ENCODE measurements at places on chromosomes 6 and 20.

- DNase-seq = no peak
These were observed 8.6 kb upstream of the HECA start for GRCh38 chr6:139126255-139126654.

- DNase-seq = no peak
These were observed 213.7 kb downstream of the CDKAL1 start for GRCh38 chr6:20747991-20748390.

- no peak for DNase-seq
These were observed 9.2 kb downstream of the ADAM33 start for GRCh38 chr20:3672547-3673171.

DNA sequence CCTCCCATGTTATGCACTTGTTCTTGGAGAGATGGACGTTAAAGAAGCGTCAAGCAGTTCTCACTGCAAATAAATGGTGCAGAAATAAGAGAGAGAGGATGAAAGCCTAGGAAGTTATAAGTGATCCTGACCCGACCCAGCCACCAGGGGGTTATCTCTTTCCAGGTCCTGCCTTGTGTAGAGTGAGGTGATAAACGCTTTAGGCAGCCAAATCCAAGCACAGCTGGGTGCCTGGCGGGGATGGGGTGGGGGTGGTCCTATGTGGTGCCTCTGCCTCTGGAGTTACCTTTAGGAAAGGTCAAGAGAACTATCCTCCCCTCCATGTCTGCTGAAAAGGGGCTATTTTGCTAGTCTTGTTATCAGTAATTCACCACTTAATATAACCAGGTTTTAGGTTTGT lies 9.2 kb upstream of the TFAP2A start:
- DNase-seq = no peak

DNA sequence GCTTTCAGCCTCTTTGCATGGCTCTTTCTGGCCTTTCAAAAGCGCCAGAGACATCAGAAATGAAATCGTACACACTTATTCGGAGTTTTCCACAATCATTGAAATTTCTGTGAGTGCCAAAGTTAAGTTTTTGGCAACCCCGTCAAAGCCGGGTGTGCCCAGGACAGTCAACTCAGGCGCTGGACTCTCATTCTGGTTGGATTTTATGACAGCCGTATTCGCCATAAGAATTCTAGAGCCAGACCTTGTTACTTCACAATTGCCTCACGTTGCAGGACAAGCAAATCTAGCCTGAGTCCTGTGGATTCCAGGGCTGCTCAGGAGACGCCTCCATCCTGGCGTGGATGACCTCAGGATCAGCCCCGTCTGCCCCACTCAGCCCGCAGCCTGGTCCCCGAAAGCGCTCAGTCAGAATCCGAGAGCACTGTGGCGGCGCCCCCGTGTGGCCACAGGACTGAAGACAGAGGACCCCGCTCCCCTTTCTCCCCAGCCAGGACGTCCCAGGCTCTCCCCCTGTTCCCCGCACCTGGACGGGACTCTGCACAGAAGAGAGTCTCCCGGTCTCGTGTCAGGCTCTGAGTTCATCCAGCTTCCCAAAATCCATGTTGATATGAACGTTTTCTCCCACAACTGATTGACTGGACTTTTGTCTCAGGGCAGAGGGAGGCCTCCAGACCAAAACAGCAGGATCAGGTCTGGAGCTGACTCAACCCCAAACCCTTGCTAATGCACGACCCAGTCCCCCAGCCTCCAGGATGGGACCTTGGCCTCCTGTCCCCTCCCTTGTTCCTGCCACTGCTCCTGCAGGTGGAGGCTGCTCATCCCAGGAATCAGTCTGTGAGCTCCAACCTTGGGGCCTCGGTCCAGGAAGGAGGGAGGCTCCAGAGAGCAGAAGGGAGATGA lies 38.2 kb downstream of the MICA start:
- DNase-seq = peak; percentile 4

DNA sequence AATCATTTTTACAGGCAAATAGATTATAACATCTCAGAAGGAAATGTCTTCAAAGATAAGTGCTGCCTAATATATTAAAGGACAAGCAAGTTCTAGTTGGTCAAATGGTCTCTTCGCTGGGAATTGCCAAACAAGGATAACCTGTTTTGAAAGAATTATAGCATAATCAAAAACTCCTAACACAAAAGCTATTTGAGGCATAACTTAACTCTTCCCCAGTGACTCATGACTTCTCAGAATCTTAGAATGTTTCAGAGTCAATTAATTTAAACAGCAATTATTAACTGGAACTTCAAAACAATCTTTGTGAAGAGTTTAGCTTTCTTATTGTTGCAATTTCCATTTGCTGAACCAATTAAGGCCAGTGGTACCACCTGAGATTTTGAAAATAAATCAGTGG lies 126.6 kb downstream of the MTFR2 start:
- DNase-seq = no peak

DNA sequence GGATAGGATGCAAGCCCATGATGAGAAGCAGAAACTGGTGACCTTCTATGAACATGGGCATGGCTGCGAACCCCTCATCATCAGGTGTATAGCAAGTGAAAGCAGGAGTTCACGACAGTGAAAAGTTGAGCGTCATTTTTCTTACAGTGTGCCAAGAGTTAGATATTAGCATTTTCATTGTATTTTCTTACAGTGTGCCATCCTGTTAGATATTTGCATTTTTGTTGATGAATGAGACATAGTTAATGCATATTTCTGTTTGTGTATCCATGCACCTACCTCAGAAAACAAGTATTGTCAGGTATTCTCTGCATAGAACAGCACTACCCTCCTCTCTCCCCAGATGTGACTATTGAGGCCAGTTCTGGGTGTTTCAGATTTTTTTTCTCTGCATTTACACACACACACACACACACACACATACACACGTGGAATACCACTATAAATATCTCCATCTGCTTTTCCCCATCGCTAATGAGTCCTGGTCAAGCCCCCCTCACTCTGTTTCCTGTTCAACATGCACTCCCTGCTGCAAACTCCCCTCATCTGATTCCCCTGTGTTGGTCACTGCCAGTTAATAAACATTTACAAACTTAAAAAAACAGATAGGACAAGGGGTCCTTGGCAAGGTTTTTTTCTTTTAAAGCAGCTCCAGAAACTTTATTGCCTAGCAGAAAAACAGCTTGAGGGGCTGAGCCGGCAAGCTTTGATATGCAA lies 41.7 kb downstream of the PLN start:
- no peak for DNase-seq

DNA sequence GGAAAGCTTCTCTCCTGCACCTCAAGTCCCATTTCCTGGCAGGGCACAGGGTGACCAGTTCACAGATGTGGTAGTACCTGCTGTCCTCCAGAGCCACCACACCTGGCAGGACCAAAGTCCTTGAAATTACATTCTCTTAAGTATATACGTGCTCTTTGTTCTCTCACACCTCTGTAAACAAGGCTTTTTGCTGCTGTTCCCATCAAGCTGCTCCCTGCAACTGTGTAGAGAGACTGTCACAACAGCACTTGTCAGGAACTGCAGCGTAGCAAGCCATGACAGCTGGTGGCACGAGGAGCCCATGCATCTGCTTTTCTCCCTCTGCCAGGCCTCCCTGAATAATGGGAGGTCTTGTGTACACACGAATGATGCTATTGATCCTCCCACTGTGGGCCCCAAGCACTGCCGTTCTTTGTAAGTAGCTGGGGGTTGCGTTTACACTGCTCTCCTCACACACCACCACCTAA lies 431.8 kb downstream of the CD83 start:
- DNase-seq = no peak

- no peak for DNase-seq
These were observed 12.8 kb downstream of the PFDN4 start for GRCh38 chr20:54220722-54221121.

GRCh38 chr6:34027445-34027936 lies 118.4 kb downstream of the GRM4 start:
- no peak for DNase-seq

GRCh38 chr6:37239526-37239925 lies 18.0 kb upstream of the TBC1D22B start:
- DNase-seq = no peak

DNA sequence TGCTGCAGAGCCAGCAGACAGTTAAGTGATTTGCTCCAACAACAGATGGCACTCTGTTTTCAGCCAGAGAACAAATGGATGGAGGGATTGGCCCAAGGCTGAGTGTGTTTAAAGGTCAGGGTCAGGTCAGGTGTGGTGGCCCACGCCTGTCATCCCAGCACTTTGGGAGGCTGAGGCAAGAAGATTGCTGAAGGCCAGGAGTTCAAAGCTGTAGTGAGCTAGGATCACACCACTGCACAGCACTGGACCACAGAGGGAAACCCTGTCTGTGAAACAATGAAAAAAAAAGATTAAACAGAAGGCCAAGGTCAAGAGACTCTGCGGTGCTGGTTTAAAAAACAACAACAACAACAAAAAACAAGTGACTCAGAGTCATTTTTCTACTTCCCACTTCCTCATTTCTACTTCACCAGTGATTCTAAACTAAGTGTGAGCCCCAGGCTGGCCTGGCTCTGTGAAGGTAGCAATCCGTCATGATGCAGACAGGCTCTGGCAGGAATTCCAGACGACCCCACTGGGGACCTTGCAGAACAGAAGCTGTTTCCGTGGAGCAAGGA lies 42.5 kb upstream of the ARMC2 start:
- no peak for DNase-seq

DNA sequence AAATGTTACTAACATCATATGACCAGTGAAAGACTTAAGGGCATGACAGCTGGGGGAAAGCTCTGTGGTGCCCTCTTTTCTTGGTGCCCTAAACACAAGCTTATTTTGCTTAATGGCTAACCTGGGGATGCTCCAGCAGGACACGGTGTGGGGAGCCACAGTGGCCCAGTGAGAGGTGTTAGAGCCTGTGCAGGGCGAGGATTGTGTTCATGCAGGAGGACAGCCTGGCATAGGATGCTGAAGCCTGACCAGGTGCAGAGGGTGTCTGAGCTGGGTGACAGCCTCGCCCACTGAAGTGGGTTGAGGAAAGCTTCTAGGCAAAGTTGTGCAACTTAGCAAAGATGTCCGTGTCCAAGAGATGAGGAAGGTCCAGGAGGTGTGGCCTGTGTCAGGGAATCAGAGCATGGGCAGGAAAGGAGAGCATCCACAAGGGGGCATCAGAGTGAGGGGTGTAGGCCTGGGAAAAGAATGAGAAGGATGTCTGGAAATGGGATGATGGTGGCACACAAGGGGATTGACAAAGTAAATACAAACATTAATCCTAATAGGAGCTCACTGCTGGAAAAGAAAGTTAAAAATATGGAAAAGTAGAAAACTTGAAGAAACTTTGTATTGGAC lies 33.9 kb downstream of the SLC17A4 start:
- no peak for DNase-seq

Data from DMS 273 treated with DMSO at 0.1 percent for 48 hours (cell line).